ENCODE measurements at places on chromosomes 5 and 9.
A peak's percentile ranks its signal among the peaks of the same experiment; 100 is the strongest.

DNA sequence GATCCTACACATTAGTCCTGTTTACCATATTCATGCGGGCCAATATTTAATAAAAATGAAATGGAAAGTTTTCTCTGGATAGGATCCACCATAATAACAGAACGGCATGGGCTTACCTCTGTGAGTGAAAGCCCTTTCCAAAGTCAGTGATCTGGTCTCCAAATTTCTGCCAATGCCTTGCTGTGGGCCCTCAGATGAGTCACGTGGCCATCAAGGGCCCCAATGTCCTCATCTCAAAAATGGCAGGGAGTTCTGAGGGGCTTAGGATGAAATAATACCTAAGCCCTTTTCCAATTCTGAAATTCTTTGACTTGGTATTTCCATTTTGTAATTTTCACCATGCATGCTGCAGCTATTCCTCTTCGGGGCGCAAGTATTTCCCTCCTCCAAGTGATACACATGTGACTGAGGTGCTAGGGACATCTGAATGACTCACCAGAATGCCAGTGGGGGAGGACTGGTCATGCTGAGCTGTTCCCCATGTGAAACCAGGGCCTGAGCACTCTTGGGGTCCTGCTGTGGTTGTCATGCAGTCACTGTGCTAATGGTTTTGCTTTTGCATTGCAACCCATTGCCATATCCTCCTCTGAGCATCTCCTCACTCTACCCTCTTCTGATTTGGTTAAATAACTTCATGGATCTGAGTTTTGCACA, 35.0 kb downstream of the ITK start:
- no peak for DNase-seq

GRCh38 chr5:112772124-112772523, 34.4 kb downstream of the APC start:
- DNase-seq, result no peak

- DNase-seq, result no peak
Observed at GRCh38 chr5:28313321-28313951, 1275.0 kb upstream of the CDH9 start.

DNA sequence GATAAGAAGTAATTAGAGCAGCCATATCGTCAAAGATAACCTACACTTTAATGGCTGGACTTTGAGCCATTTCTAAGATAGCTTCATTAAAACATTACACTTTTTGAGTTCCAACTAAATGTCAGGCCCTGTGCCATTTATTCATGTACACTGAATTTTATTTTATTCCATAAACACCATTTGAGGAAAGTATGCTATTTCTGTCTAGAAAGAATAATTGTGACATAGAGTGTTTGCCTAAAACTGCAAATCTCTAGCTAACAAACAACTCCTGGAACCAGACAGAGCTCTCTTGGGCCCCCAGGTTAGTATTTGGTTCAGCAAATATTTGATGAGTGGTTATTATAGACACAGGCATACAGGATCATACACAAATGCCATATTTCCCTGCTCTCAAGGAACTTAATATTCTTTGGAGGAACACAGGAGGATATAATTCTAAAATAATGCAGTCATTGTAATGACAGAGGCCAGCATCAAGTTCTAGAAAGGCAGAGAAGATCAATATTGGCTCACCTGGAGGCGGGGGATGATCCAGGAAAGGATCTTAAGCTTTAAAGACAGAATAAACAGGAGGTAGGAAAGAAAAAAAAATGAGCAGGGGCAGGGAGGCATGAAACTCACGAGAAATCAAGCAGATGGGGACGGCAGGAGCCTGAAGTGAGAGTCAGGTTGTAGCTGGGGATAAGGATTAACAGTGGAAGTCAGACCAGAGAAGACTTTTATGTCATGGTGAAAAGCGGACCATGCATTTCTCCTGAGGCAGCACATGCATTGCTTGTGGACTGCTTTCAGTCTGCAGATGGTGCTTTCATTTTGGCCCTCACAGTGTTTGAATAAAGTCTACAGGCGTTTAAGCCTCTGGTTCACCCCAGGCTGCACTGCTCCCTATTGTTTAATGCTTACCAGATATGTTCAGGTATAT, 127.7 kb downstream of the GCNT1 start:
- no peak for DNase-seq

DNA sequence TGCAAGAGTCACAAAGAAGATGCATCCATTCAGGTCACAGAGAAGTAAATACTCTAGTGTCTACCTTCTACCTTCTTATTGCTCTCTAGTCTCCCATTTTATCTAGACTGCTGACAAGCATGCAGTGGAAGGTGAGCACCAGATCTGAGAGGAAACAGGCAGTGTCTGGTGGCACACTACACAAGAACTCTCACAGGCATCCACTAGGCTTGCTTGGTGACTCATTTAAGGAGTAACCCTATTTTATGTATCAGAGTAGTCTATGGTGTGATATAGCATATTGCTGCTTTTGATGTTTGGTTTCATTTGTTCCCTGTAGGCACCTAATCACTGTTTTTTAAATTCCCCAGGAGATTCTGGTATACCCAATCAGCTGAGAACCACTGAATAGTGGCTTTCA, 1.6 kb upstream of the THBS4 start:
- no peak for DNase-seq

DNA sequence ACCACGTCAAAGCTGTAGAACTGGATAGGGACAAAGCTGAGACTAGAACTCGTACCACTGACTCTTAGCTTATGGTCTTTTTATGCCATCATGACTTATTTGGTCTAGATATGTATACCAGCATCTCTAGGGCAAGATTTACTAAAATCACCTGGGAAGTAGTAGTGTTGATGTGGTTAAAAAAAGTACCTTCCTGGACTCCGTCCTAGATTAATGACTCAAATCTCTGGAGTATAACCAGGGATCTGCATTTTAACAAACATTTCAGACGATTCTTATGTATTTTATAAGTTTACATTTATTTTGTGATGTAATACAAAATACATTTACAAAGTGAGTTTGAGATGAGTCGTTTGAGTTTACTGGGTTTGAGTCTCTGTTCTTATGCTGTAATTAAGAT, 68.7 kb downstream of the ARHGAP26 start:
- DNase-seq, result no peak

DNA sequence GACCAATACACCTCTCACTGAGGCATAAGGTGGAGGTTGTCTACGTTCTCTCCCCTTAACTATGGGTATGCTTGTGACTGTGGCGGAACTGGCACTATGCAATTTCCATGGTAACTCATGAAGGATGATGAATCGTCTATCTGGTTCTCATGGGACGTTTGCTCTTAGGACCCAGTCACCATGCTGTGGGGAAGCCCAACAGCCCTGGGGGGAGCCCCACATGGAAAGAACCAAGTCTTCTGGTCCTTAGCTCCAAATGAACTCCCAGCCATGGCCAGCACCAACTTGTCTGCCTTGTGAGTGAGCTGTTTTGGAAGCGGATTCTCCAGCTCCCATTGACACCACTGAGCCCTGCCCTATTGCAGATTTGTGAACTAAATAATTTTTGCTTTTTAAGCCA, 188.7 kb upstream of the S1PR3 start:
- DNase-seq, result no peak

DNA sequence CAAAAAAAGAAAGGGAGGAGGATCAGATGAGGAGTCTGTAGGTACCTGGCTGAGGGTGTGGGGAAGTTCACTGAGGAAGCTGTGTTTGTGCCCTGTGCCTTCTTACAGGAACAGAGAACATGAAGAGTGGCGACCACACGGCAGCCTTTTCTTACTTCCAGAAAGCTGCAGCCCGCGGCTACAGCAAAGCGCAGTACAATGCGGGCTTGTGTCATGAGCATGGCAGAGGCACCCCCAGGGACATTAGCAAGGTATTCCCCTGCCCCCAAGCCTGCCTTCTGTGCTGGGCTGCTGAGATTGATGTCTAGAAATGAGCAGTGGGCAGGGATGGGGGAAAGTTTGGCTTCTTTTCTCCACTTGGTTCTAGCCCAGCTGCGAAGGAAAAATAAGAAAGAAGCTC, 9.5 kb downstream of the DELE1 start:
- no peak for DNase-seq

- no peak for DNase-seq
Observed at GRCh38 chr9:98775831-98776441, 20.4 kb downstream of the ANKS6 start.

DNA sequence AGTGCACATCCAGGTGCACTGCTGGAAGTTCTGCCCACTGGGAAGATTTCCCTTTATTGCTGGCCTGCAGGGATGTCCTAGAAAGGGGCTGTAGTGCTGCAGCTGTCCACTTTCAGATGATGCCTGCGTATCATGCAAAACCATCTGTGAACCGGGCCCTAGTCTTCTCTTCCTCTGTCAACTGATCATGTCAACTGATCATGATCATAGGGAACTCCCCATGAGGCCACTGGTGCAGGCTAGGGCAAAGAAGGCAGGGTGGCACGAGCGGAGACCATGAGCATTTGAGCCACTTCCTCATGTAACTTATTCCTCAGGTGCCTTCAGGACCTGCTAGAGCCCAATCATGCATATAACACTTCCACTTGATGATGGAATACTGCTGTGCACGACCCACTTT, 4.5 kb upstream of the HSDL2 start:
- no peak for DNase-seq

DNA sequence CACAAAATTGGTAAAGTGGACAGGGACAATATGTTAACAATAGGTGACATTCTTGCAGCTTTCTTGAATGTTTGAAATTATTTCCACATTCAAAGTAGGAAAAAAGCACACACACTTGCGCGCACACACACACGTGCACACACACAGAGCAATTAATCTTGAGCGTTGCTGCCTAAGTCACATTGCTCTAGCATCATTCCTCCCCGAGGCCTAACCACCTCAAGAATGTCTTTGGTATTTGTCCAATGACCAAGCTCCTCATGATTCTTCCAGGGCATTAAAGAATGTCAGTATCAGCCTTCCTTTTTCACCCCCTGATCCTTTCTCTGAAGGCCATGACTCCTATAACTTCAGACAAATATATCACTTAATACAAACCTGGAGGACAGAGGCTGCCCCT, 198.1 kb downstream of the NPR3 start:
- DNase-seq, result no peak

DNA sequence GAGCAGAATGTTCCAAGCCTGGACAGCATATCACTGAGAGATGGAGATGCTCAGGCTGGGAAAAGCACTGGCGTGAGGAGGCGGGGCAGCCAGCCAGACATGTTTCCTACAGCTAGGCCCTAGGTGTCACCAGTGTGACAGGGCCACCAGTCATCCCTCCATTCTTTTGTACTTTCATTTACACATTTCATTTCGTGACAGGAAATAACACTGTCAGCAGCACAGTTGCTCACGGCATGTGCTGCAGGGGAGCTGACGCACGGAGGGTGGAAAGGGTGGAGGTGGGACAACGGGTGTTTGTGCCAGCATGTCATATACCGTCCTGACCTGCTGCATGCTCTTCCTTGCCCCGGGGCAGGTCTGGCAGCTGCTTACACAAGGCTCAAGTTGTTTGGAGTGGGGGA, 14.8 kb upstream of the CEMIP2 start:
- DNase-seq, result peak; percentile 64

DNA sequence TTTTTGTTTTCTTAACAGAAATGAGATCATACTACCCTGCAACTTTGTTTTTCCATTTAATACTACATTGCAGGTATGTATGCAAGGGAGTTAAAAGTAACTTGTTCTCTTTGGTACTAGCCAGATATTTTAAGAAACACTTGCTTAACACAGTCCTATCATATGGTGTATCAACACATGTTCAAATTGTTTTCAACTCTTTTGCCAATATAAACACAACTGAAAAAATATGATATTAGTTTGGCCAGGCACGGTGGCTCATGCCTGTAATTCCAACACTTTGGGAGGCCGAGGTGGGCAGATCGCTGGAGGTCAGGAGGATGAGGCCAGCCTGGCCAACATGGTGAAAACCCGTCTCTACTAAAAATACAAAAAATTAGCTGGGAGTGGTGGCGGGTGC, 41.6 kb downstream of the RNF38 start:
- DNase-seq, result no peak

- DNase-seq, result no peak
Observed at GRCh38 chr9:125043148-125043547, 100.2 kb downstream of the SCAI start.

DNA sequence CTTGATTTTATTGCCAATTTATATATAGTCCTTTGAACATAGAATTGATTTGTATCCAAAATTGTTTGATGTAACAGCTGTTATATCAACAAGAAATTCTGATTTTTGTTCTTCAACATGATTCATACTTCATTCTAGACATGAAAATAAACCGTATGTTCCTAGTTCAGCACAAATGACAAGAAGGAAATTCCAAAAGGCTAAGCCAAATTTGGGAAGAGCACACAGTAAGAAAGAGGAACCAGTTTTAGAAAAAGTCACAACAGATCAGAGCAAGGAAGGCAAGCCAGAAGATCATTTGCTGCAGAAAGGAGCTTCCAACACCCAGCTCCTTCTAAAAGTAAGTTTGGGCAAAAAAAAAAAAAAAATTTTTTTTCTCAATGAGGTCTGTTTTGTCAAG, 65.0 kb upstream of the MCCC2 start:
- DNase-seq, result no peak

DNA sequence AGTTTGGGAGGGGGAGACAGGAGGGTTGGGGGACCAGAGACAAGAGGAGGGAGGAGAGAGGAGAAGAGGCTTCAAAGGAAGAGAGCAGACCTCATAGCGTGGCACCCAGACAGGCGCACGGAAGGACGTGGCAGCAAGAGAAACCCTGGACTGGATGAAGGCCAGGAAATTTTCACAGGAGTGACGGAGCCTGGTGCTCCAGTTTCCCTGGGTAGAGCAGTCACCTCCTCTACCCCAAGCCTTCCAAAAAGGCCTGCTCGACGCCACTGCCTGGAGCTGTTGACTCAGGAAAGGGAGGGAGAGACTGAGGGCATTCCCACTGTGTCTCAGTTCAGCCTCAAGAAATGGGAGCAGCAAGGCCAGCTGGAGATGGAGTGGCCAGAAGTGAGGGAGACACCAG, 19.3 kb downstream of the AK8 start:
- DNase-seq, result no peak

GRCh38 chr5:50807661-50808060, 141.2 kb downstream of the PARP8 start:
- DNase-seq, result no peak

DNA sequence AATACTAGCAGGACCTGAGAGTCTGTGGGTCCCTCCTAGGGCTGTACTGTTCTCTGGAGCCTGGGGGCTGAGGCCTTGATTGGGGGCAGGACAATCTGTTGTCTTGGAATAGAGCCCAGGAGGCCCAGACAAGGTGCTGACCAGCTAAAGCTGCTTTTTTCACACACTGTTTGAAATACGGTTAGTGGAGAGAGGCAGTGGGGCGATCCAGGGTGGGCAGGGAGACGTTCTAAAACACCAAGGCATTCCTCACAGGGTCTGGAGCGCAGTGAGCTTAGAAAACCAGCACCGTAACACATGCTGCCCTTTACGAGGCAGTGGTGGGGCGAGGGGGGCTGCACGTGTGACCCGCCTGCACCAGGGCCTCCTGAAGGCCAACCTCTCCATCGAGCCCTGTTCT, 55.1 kb downstream of the EHMT1 start:
- DNase-seq, result no peak

DNA sequence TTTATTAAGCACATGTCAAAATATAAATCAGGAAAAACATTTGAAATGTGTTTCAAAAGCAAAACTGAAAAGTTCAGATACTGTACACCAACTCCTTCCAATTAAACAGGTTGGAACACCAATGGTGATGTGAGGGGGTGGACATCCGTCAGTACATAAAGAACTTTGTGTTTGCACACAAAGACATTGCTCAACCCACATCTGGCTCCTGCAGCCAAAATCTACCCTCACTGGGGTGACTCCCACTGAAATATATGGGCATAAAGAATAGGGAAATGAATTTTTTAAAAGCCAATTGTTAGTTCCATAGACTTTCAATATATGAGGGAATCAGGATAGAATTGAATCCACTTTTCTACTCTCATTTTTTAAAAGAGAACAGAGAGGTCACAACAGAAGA, 63.9 kb downstream of the MEGF9 start:
- no peak for DNase-seq
